ENCODE measurements at places on chromosomes 2 and 18. TPM values are rescaled to one million over a fixed set of nuclear protein-coding genes. Genes with fewer than 3 reads are reported as not detected.

PLCL1 gene
- 11.9 TPM for polyA plus RNA-seq

ABCG8 gene
- 0.10 TPM for polyA plus RNA-seq

C2orf42 gene
- polyA plus RNA-seq, result 7.7 TPM

DNA sequence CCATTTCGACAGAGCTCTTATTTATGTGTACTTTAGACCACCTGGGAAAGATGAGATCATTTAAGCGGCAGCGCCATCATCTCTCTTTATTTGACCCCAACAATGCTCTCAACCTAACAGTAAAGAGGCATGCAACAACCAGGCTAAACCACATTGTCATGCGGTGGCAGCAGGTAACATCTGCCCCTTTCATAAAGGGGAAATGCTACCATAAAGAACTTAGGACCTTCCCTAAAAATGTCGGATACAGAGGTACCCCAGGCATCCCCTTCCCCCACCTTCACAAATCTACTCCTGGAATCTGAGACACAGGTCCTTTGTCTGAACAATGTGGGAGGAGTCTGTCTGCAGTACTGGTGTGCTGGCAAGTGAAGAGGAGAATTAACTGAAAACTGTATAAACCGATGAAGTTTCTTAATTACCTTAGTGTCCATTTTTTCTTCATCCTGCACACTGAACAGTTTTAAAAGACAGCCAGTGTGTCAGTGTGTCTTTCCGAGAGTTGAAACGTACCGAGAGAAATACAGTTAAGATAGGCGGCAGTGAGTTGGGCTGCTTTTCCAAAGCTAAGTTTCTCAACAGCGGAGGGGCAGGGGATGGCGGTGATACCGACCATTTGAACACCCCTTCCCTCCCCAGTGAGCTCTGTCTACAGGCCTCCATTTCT lies 1.9 kb downstream of the MEX3C start:
- no peaks in the 10 kb centered on the region for H3K27me3 ChIP-seq
- H3K36me3 ChIP-seq, result no peaks in the 10 kb centered on the region
- H3K4me3 ChIP-seq, result peak overlapping the region; percentile 85
- peaks cover 5% of the 10 kb centered on the region for H3K4me1 ChIP-seq
- peak overlapping the region; percentile 95 for H3K27ac ChIP-seq
- DNase-seq, result peak; percentile 78

DNA sequence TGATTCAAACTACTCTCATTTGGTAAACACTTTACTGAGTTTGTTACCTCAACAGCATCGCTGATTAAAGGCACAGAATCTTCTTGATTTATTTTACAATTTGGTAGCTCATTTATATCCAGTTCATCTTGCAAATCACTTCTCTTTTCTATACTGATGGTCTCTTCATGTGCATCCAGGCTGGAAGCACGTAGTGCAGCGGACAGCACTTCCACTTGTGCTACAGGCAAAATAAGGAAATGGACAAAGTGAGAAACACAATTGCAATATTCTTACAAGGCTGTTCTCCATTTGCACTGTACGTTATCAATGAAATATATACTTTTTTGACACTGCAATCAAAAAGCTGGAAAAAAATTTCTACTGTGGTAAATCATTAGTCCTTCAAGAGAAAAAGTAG lies 51.0 kb downstream of the PPP4R1 start:
- H3K27ac ChIP-seq, result no peak overlapping the region
- no peak overlapping the region for H3K4me3 ChIP-seq
- no peaks in the 10 kb centered on the region for H3K4me1 ChIP-seq

- H3K36me3 ChIP-seq, result no peaks in the 10 kb centered on the region
- DNase-seq, result no peak
- H3K27me3 ChIP-seq, result no peaks in the 10 kb centered on the region
- H3K4me3 ChIP-seq, result no peak overlapping the region
- no peak overlapping the region for H3K27ac ChIP-seq
Measured at GRCh38 chr2:144261336-144261735, 258.6 kb downstream of the ZEB2 start.

GRCh38 chr2:177398290-177398683 lies 5.7 kb downstream of the AGPS start:
- no peaks in the 10 kb centered on the region for H3K27me3 ChIP-seq
- no peaks in the 10 kb centered on the region for H3K36me3 ChIP-seq
- no peak overlapping the region for H3K4me3 ChIP-seq
- no peak overlapping the region for H3K27ac ChIP-seq

DNA sequence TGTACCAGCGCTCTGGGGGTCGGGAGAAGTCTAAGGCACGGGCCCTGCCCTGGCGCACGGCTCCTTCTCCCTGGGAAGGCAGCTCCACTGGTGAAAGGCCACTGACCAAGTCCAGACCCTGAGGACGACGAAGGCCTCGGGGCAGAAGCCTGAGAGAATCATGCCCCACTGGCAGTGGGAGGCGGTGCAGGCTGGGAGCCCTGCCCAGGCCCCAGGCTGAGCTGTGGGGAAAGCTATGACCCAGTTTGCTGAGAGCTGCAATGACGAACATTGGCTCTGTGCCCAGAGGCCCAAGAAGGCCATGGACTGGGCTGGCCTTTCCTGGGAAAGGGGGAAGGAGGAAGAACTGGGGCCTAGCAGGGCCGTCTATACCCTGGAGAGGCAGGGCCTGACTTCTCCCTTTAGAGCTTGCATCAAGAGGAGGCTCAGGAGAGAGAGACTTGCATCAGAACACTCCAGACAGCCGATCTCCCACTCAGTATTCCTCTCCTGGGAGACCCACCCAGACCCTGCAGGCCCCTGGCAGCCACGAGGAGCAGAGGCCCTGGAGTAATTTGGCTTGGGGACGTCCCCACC lies 32.9 kb downstream of the HS1BP3 start:
- peaks cover 99% of the 10 kb centered on the region for H3K4me1 ChIP-seq
- DNase-seq, result peak; percentile 99
- no peaks in the 10 kb centered on the region for H3K27me3 ChIP-seq
- peak overlapping the region; percentile 95 for H3K27ac ChIP-seq

DNA sequence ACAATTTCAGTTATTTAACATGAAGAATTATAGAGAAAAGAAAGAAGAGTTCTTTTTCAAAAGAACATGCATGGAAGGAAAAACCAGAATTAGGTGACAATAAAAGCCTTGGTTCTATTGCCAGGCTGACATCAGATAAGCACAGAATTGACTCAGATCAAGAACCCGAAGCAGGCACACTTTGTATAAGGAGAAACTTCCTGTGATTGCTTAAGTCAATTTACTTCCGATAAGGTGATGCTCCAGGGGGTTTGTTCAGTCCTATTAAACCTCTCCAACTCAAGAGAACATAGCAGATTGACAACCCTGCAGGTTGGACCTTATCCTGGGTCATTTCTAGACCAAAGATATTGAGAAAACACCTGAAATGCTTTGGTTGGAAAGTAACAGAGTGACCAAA lies 31.4 kb downstream of the GAREM1 start:
- H3K27ac ChIP-seq, result no peak overlapping the region
- DNase-seq, result no peak
- H3K36me3 ChIP-seq, result no peaks in the 10 kb centered on the region
- no peaks in the 10 kb centered on the region for H3K27me3 ChIP-seq
- H3K4me3 ChIP-seq, result no peak overlapping the region
